ENCODE measurements at places on chromosomes 2 and 18.

DNA sequence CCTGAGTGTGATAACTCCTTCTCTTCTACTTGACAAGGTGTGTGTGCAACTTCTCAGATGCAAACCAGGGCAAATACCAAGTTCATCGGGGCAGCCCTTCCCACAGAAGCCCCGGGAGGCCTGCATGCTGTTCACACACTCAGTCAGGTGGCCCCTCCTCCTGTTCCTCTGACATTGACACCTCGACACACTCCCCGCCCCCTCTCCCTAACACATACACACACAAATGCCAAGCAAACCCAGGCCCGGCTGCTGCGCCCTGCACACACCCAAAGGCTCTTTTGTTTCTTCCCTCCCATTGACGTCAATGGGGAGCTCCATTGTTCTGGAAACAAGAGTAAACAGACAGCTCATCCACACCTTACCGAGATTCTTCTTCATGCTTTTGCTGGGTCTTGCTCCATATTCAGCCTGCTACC is 1.7 kb upstream of the PER2 start:
- DNase-seq: peak; percentile 12

DNA sequence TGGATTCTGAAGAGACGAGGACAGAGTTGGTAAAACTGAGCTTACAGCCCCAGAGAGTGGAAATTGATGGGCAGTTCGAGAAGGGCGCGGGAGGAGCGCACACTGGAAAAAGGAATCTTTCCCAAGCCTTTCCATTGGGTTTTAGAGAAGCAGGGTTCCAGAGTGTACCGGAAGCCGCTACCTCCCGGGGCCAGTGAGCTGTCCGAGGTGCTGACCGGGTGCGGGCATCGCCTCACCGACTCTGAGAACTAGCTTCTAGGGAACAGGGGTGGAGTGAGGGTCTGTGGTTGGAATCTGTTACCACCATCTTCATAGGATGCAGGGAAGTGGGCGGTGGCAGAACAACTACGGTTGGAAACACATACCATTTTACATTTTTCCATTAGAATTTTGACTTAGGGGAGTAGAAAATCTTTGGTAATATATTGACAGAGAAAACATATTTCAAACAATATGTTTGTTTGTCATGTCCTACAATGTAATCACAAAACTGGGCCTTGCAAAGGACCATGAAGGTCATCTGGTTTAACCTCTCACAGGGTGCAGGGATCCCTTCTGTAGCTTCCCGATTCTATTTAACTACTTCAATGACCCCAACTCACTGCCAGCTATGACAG is 724 bp downstream of the NMS start:
- DNase-seq: no peak

GRCh38 chr2:43513216-43513615 is 82.6 kb downstream of the THADA start:
- DNase-seq: no peak

GRCh38 chr2:232979871-232980461 is 33.1 kb downstream of the NGEF start:
- no peak for DNase-seq

DNA sequence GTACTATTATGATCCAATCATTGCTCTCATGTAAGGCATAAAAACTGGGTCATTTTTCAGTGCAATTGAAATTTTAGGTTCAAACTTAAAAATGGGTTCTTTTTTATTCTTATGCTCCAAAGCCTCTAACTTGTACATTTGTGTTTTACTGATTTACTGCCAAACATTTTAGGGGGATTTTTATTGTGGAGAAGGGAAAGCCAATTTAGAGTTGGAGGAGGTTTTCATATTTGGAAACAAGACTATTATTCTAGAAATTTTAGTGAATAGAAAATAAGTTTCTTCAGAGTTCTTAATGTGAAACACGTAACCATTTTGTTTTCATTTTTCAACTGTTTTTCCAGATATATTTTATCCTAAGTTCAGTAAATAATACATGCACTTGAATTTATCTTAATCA is 138.6 kb downstream of the DOCK10 start:
- DNase-seq: no peak

GRCh38 chr2:162174746-162175145 is 22.7 kb upstream of the GCG start:
- DNase-seq: no peak

- DNase-seq: no peak
Observed at GRCh38 chr2:156004459-156004858, 328.1 kb downstream of the NR4A2 start.

DNA sequence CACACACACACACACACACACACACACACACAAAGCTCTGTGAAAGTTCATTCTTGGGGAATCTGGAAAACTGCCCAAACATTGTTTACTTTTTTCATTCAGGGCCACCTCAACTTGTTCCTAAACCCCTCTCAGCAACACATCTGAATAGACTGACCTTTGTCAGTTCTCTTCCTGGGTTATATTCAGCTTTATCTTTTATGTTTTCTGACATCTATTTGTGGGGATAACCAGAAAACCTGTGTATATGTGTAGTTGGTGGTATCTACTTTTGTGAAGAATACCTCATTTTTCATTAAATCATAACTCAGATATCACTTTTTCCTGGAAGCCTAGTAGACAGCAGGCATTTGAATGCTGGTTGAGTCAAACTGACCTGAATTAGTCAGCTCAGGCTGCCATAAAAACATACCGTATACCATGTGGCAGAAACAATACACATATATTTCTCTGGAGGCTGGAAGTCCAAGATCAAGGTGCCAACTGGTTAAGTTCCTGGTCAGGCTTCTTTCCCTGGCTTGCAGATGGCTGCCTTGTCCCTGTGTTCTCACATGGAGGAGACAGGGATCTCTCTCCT is 11.0 kb upstream of the RNF144A start:
- peak; percentile 63 for DNase-seq

- no peak for DNase-seq
Observed at GRCh38 chr2:172181840-172182239, 79.1 kb upstream of the DLX2 start.

DNA sequence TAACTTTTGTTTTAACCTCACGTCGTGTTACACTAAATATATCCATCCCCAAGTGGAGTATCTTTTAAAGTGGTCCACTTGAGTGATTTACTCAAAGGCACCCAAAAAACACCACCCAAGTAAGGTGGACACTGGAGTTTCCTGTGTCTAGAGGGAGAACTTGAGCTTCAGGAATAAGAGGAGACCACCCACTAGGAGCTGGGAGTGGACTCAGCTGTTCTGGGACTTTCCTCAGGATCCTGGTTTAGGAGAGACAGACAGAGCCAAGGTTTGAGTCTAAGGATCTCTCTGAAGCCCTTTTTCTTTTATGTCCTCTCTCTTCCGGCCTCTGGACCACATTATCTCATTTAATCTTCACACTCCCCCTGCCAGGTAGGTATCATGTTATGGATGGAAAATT is 150.7 kb downstream of the GBX2 start:
- DNase-seq: no peak

DNA sequence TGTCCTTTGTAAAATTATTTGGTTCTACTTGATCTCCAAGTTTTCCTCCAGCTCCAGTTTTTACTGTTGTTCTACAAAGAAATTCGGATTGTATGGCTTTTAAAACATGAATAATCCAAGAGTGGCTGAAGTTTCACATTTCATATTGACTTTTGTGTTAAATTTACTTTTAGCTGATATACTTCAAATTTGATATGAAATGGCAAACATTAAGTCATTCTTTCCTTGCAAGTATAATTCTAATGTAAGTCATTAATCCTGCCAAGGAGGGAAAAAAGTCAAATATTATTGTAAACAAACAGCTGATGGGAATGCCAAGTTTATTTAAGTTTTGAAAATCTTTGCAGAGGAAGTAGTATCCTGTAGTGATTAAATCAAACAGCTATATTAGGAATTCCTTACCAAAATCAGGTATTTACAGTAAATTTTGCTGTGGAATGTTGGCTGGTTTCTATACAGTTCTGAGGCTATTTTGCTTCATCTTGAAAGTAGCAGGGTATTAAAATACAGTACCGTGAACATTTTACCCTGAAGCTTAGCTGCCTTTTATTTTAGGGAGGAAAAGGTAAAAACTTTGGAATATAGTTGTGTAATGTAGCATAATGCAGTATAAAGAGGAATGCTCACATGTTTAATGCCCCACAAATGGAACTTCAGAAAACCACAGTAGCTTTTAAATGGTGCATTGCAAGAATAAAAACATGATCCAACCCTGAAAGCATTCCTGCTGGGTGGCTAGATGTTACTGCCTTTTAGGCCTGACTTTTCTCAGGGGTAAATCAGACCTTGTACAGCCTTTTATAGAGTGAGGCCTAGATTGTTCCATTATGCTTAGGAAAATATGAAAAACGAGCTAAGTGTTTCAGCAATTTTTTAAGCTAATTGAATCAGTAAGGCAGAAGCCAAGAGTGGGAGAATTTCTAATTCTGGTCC is 62.7 kb upstream of the NT5C1B start:
- no peak for DNase-seq

DNA sequence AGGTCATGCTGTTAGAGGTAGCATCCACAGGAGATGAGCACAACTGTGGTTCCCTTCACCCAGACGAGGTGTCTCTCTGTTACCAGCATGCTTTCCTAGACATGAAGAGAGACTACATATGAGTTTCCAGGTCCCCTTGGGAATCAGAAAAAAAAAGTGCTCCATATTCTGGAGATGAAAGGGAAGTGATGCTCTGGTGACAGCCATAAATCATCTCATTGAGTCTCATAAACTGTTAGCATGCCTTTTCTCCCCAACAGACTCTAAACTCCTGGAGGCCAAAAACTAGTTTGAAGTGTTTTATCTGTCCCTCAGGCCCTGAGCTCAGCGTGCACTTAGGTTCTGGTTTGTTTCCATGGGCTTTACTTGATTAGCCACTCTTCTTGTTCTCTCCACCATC is 124.6 kb upstream of the CREB1 start:
- DNase-seq: no peak

GRCh38 chr18:1102848-1103247 is 198.2 kb downstream of the ADCYAP1 start:
- DNase-seq: no peak

- no peak for DNase-seq
Observed at GRCh38 chr2:11748861-11749645, 2.6 kb downstream of the LPIN1 start.

- DNase-seq: no peak
Observed at GRCh38 chr2:16240402-16240801, 300.1 kb downstream of the MYCN start.

- no peak for DNase-seq
Observed at GRCh38 chr2:210318486-210318885, 3.5 kb upstream of the MYL1 start.

DNA sequence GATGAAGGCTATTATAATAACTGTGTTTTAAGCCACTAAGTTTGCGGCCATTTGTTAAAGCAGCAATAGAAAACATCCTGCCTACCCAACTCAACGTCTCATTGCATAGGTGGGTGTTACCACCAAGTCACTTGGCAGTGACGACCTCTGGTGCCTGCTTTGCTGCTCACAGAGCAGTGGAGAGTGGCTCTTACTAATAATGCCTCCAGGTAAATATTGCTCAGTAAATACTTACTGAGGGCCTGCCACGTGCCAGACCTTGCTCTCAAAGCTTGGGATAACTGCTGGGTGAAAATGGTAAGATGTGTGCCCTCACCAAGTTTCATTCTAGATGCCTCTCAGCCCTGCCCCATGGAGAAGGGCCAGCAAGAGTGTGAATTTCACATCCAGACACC is 27.7 kb downstream of the ITGA6 start:
- DNase-seq: no peak

- no peak for DNase-seq
Observed at GRCh38 chr18:5620289-5620688, 76.5 kb upstream of the EPB41L3 start.

GRCh38 chr18:71809711-71810110 is 734.4 kb downstream of the CBLN2 start:
- DNase-seq: no peak

DNA sequence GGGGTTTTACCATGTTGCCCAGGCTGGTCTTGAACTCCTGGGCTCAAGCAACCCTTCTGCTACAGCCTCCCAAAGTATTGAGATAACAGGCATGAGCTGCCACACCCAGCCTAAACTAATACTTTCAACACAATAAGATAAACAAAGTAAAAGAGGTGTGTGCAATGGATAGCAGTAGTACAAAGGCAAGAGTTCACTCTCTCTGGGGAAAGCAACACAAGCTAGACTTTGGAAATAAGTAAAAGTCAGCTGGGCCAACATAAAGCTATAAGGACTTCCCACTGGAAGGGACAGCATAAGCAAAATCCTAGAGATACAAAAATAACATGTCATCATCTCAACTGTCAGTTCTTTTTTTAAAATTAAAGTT is 5.2 kb upstream of the NOSTRIN start:
- DNase-seq: no peak

GRCh38 chr2:43508209-43508608 is 87.6 kb downstream of the THADA start:
- peak; percentile 55 for DNase-seq

GRCh38 chr2:149972066-149972465 is 384.5 kb upstream of the MMADHC start:
- DNase-seq: no peak

- no peak for DNase-seq
Observed at GRCh38 chr2:12770300-12770968, 53.7 kb downstream of the TRIB2 start.

DNA sequence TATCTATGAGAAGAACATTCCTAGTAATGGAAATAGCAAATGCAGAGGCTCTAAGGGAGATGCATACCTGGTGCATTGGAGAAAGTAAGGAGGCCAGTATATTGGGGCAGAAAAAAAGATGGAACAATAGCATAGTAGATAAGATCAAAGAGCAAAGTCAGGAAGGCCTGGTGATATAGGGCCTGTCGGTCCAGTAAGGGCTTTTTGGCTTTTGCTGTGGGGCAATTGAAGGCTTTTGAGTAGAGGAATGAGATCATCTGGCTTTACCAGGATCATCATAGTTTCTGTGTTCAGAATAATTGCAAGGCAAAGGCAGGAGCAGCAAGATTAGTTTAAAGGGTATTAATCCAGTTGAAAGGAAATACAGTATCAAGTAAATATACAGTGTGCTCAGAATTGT is 111.8 kb downstream of the EHBP1 start:
- DNase-seq: no peak

GRCh38 chr2:23311186-23311585 is 73.8 kb upstream of the KLHL29 start:
- DNase-seq: no peak

DNA sequence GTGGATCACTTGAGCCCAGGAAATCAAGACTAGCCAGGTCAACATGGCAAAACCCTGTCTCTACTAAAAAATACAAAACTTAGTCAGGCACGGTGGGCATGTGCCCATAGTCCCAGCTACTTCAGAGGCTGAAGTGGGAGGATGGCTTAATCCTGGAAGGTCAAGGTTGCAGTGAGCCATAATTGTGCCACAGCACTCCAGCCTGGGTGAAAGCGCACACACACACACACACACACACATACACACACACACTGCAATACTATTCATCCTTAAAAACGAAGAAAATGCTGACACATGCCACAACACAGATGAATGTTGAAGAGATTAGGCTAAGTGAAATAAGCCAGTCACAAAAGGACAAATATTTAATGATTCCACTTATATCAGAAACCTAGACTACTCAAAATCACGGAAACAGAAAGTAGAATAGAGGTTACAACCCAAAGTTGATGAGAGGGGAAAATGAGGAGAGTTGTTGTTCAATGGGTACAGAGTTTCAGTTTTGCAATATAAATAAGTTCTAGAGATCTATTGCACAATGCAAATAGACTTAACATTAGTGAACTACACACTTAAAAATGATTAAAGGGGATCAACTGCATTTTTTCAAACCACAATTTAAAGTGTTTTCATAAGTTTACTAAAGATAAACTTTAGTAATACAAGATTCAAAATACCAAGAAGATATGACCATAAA is 114.5 kb downstream of the USP34 start:
- DNase-seq: no peak

Measured in CD4-positive, alpha-beta T cell treated with Interleukin-2 at 100 ng/mL for 4 hours (primary cell).